ENCODE measurements at places on chromosomes 5 and 9.
A peak's percentile ranks its signal among the peaks of the same experiment; 100 is the strongest.

DNA sequence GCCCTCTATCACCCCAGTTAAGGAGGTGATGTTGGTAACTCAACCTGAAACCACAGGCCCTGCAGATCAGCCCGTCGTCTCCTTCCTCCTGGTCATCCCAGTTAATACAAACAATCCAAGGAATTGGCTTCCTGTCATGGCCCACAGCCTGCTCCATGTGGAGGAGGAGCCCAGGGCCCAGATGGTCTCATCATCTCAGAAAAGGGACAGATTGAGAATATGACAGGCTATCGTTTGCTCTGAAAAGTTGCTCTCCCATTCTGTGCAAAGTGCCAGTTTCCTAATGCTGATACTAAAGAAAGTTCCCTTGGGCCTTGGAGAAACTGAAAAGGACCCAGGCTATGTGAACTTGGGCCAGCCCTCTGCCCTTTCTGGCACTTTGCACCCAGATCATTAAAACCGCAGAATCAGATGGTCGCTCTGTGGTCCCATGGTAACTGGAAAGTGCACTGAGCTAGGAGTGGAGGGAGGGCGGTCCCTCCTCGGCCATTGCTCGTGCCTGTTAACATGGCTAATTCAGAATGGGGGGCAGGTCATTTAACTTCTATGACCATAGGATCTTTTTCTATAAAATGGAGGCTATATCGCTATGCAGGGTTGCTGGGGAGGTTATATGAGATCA is 675 bp upstream of the SPAAR start:
- DNase-seq: no peak

- no peak for DNase-seq
These were observed 33.1 kb upstream of the AFAP1L1 start for GRCh38 chr5:149238540-149238939.

GRCh38 chr5:170585273-170585948 is 81.6 kb downstream of the KCNIP1 start:
- no peak for DNase-seq

DNA sequence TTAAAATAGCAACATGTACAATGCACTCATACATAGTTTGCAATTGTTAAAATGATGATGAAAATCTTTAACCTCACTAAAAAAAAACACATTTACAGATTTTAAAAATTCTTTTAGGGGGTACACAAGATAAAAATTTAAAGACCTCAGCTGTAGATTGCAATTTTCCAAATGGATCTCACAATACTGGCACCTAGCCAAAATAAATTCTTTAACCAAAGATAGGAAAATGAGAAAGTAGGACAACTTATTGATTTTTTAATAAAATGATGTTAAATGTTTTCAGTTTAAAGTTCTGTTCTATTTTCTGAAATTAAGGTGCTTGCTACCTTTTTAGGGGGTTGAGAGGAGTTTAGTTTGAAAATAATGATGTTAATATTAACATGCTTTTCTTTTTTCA is 90.0 kb downstream of the PCSK1 start:
- no peak for DNase-seq

- no peak for DNase-seq
These were observed 5.0 kb downstream of the TARS1 start for GRCh38 chr5:33445798-33446197.

DNA sequence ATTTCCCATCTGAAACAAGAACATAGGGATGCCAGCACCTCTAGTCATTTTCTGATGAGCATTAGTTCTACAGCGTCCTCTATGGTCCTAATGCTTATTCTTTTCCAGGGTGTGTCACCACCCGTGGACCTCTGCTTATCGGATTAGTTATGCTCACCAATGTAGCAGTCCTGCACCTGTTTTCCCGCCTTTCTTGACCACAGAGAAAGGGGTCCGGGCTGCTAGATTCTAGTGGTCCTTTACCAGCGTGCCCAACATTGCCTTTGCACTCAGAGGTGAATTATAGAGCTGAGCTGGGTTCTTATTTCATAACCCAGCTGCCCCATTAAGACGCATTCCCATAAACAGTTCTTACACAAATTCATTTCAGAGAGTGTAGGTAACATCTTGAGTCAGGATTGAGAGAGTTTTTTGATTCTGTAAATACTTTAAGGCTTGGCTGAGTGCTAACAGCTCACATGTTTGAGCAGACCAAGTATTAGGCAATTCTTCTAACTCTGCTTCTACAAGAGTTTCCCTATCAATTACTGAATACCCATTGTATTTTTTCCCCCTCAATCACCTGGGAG is 2205.1 kb upstream of the C9orf72 start:
- DNase-seq: no peak

DNA sequence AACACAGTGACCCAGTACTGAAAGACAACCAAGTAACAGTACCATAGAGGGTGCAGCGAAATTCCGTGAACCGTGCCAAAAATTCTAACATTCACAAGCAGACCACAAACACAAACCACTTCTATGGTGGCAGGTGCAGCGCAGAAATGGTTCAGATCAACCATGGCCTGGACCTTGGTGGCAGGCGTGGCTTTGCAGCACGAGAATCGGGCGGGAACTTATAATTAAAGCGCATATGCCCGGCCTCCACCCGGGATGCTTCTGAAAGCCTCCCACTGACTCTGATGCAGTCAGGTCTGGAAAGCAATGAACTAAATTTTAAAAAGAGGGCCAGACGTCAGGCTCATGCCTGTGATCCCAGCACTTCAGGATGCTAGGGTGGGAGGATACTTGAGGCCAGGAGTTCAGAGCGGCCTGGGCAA is 68.0 kb upstream of the TBC1D9B start:
- DNase-seq: no peak

DNA sequence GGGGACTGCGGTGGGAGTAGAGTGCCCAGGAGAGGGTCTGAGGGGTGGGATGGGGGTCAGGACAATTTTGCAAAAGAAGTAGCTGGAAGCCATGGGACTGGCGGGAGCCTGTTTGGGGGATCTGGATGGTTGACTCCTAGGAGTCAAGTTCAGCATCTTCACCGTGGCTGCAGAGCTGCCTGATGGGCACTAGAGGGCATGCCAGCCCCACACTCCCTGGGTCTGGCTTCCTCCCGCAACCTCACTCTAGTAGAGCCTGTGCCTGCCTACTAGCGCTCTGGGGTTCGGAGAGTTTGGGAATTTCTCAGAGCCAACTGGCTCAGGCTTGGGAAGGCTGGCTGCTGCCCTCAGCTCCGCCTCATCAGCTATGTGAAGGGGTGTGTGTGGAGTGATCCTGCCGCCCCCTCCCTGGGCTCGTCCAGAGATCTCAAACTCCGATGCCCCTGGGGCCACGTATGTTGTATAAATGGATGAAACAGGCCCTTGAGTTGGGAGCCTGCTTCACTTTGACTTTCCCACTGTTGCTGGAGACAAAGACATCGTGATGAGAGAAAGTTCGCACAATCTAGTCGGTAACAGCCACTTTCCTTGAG is 10.8 kb downstream of the TSPAN17 start:
- DNase-seq: peak; percentile 76

DNA sequence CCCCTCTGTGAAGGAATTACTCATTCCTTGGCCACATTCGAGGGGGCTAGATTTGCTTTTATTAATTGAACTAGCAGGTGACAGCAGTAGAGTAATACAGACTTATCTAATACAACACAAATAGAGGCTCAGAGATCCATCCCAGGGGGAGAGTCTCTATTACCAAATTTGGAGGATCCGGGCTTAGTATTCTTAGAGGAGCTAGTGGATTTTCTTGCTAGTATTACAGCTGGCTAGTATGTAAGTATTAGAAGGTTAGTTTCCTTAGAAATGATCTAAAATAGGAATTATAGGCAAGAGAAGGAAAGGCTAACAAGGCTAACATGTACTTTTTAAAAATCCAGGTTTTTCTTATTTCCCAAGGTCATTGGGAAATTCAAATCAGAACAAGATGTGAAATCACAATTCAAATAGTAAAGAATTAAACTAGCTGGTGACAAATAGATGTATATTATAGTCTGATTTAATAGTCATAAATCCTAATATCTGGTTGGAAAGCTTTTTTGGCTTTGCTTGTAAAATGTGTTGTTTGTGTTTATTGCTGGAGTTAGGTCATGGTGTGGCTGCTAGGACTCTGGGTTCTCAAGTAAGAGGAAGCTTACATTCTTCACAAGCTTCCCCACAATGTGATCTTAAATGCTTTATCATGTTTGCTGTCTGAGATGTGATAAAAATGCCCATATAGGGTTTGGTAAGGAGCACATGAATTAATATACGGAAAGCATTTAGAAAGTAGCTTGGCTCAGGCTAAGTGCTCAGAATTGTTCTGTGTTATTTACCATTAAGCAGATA is 160.4 kb upstream of the MPDZ start:
- DNase-seq: no peak
